Left lung (tissue), 14 donors: ENCODE measurements at places on chromosomes 1 and 21.
A peak's percentile ranks its signal among the peaks of the same experiment; 100 is the strongest.

DNA sequence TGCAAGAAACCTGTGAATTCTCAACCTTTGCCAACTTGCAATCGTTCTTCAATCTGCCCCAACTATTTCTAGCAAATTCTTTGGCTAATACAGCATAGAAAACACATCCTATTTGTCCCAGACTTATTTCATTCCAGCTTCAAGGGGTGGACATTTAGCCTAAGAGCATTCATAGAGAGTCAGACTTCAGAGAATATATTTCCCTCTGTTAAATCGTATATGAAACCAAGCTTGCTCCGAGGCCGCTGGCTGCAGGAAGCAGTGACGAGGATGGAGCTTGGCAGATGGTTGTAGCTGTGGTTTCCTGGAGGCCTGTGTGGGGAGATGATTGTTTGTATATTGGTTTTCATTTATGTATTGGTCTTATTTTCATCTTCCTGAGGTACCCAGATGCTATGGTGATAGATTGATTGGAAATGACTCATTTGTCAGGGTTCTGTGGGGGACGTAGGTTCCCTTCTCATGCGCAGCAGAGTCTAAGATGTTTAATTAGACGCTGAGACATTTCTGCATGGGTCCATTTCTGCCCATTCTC, 26.1 kb downstream of the MAN1C1 start:
- H3K27me3 ChIP-seq = no peaks in the 10 kb centered on the region
- no peaks in the 10 kb centered on the region for H3K4me1 ChIP-seq
- no peak overlapping the region for H3K27ac ChIP-seq
- H3K36me3 ChIP-seq = no peaks in the 10 kb centered on the region
- no peak overlapping the region for H3K4me3 ChIP-seq

DNA sequence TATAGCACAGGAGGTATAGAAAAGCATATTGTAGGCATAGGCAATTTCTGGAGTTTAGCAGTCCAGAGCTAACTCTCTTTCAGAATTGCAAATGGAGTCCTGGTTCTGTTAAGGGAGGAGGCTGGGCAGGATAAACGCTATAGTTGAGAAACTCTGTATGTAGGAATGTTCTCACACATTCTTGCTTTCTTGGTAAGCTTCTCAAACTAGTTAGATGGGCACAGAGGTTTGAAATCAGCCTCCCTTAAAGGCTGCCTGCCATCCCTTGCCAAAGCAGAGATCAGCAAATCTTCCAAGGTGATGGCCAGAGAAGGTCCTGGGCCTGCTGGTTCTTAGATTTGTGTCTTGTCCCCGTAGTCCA, 42.9 kb upstream of the TADA1 start:
- no peak overlapping the region for H3K4me3 ChIP-seq
- no peak overlapping the region for H3K27ac ChIP-seq
- peaks cover 10% of the 10 kb centered on the region for H3K4me1 ChIP-seq
- no peak for DNase-seq

DNA sequence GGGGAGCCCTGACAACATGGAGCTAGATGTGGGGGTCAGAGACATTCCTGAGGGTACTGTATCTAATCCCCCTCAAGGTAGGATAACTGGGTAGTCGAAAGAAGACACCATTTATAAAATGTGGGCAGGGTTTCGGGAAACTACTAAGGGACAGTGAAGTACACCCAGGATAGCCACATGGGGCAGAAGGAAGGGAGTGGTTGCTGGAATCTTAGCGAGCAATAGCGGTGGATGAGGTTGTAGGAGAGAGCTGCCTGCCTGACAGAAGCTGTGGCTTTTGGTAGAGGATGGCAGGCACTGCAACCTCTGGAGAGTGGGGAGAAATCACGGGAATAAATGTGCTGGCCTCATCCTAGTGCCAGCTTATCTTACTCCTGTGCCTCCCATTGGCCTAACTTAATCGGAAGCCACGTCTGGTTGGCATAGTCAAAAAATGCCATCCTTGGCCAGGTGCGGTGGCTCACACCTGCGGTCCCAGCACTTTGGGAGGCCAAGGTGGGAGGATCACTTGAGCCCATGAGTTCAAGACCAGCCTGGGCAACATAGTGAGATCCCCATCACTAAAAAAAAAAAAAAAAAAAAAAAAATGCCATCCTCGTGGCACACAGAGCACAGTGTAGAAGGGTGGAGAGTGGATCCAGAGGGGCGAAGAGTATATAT, 23.4 kb upstream of the MAPKAPK2 start:
- no peak for DNase-seq
- peaks cover 17% of the 10 kb centered on the region for H3K4me1 ChIP-seq
- no peaks in the 10 kb centered on the region for H3K36me3 ChIP-seq
- peaks cover 16% of the 10 kb centered on the region for H3K27me3 ChIP-seq
- H3K4me3 ChIP-seq = no peak overlapping the region

- no peaks in the 10 kb centered on the region for H3K4me1 ChIP-seq
- H3K4me3 ChIP-seq = no peak overlapping the region
- no peak overlapping the region for H3K27ac ChIP-seq
- H3K36me3 ChIP-seq = no peaks in the 10 kb centered on the region
Measured at GRCh38 chr1:177091040-177091439, 73.5 kb downstream of the ASTN1 start.

- no peaks in the 10 kb centered on the region for H3K36me3 ChIP-seq
- H3K4me3 ChIP-seq = no peak overlapping the region
- no peaks in the 10 kb centered on the region for H3K27me3 ChIP-seq
- peaks cover 57% of the 10 kb centered on the region for H3K4me1 ChIP-seq
- peak; percentile 76 for DNase-seq
Measured at GRCh38 chr21:45129189-45129923, 55.0 kb downstream of the ADARB1 start.

DNA sequence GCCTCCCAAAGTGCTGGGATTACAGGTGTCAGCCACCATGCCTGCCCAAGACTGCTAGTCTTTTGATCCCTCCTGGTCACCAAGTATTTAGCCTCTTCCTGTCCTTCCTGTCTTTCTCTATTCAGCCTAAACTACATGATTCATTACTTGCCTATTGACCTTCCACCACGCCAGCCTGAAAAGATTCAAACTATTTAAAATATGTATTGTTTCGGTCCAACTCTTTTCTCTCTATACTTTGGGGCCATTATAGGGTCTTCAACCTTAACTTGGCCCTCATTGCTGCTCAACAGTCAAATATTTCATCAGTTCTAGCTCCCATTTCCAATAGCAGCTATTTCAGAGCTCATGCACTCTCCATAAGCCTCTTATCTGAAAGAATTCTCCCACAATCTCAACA, 153.0 kb downstream of the TNFSF18 start:
- H3K4me1 ChIP-seq = peaks cover 5% of the 10 kb centered on the region
- no peak overlapping the region for H3K27ac ChIP-seq
- H3K27me3 ChIP-seq = no peaks in the 10 kb centered on the region

DNA sequence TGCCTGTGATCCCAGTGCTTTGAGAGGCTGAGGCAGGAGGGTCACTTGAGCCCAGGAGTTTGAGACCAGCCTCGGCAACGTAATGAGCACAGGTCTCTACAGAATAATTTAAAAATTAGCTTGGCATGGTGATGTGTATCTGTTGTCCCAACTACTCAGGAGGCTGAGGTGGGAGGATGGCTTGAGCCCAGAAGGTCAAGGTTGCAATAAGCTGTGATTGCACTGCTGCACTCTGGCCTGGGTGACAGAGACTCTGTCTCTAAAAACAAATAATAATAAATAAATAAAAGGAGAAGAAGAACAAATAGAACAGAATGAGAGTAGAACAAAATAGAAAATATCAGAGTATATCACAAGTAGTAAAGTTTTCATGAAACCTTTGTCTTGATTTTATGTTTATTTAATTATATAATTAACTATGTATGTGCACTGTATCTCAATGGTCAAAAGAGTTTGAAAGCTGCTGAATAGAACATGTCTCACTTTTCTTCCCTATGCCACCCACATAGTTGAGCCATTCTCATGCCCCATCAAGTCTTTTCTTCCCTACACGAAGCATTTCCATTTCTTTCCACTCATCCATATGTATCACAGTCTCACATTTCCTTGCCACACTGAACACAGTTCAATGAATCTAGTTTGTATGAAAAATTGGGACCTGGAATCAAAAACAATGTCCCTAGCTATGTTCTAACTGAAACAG, 22.9 kb upstream of the APOBEC4 start:
- H3K27ac ChIP-seq = no peak overlapping the region
- DNase-seq = no peak
- no peak overlapping the region for H3K4me3 ChIP-seq
- H3K4me1 ChIP-seq = no peaks in the 10 kb centered on the region
- H3K36me3 ChIP-seq = no peaks in the 10 kb centered on the region
- no peaks in the 10 kb centered on the region for H3K27me3 ChIP-seq

DNA sequence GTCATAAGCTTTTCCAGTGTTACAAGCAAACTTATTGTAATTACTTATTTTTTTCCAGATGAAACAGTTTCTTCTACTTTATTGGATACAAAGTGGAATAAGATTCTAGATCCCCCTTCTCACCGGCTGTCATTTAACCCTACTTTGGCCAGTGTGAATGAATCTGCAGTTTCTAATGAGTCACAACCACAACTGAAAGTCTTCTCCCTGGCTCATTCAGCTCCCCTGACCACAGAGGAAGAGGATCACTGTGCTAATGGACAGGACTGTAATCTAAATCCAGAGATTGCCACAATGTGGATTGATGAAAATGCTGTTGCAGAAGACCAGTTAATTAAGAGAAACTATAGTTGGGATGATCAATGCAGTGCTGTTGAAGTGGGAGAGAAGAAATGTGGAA, 95.5 kb downstream of the ZFYVE9 start:
- no peaks in the 10 kb centered on the region for H3K36me3 ChIP-seq
- peaks cover 60% of the 10 kb centered on the region for H3K27me3 ChIP-seq
- no peak for DNase-seq
- H3K4me3 ChIP-seq = no peak overlapping the region
- peaks cover 33% of the 10 kb centered on the region for H3K4me1 ChIP-seq

- no peaks in the 10 kb centered on the region for H3K27me3 ChIP-seq
- H3K27ac ChIP-seq = no peak overlapping the region
- H3K36me3 ChIP-seq = no peaks in the 10 kb centered on the region
Measured at GRCh38 chr1:235835226-235835625, 31.5 kb downstream of the LYST start.

GRCh38 chr1:109767637-109768334, 4.1 kb upstream of the EPS8L3 start:
- DNase-seq = peak; percentile 24
- no peaks in the 10 kb centered on the region for H3K36me3 ChIP-seq
- no peak overlapping the region for H3K27ac ChIP-seq
- H3K4me3 ChIP-seq = no peak overlapping the region
- no peaks in the 10 kb centered on the region for H3K27me3 ChIP-seq

DNA sequence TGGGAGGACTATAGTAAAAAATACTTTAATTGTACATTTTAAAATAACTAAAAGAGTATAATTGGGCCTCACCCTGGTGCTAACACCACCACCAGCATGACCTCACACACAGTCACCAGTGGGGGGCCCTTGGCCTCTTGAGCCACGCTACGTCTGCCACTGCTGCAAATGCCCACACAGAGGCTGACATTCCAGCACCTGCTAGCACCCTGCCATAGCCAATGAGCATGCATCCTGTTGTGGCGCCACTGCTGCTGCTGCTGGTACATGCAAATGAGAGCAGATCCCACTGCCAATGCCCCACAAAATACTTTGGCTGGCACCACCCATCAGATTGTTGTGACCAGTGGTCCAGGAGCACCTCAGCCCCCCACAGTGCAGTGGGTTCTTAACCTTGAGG, 31.5 kb upstream of the TNR start:
- DNase-seq = no peak
- no peak overlapping the region for H3K27ac ChIP-seq
- no peaks in the 10 kb centered on the region for H3K36me3 ChIP-seq
- H3K27me3 ChIP-seq = no peaks in the 10 kb centered on the region

- H3K27me3 ChIP-seq = no peaks in the 10 kb centered on the region
- no peak for DNase-seq
- H3K36me3 ChIP-seq = no peaks in the 10 kb centered on the region
- H3K27ac ChIP-seq = no peak overlapping the region
- no peaks in the 10 kb centered on the region for H3K4me1 ChIP-seq
- no peak overlapping the region for H3K4me3 ChIP-seq
Measured at GRCh38 chr1:81998165-81998564, 197.4 kb downstream of the ADGRL2 start.

GRCh38 chr1:19110257-19110927, 99.7 kb downstream of the UBR4 start:
- H3K4me1 ChIP-seq = no peaks in the 10 kb centered on the region
- no peaks in the 10 kb centered on the region for H3K27me3 ChIP-seq
- H3K4me3 ChIP-seq = no peak overlapping the region
- DNase-seq = no peak
- no peak overlapping the region for H3K27ac ChIP-seq

- no peaks in the 10 kb centered on the region for H3K36me3 ChIP-seq
- no peaks in the 10 kb centered on the region for H3K4me1 ChIP-seq
- no peak overlapping the region for H3K4me3 ChIP-seq
- no peaks in the 10 kb centered on the region for H3K27me3 ChIP-seq
- H3K27ac ChIP-seq = no peak overlapping the region
Measured at GRCh38 chr1:53089478-53090226, 27.6 kb downstream of the PODN start.

- no peak for DNase-seq
- H3K36me3 ChIP-seq = no peaks in the 10 kb centered on the region
- no peak overlapping the region for H3K4me3 ChIP-seq
- no peaks in the 10 kb centered on the region for H3K4me1 ChIP-seq
- H3K27ac ChIP-seq = no peak overlapping the region
Measured at GRCh38 chr1:158496374-158496773, 24.4 kb downstream of the OR10R2 start.

- no peak for DNase-seq
- no peaks in the 10 kb centered on the region for H3K27me3 ChIP-seq
- no peaks in the 10 kb centered on the region for H3K36me3 ChIP-seq
- no peak overlapping the region for H3K27ac ChIP-seq
Measured at GRCh38 chr1:48216313-48216712, 6.2 kb upstream of the SLC5A9 start.

- no peaks in the 10 kb centered on the region for H3K4me1 ChIP-seq
- no peak overlapping the region for H3K27ac ChIP-seq
- DNase-seq = no peak
- no peaks in the 10 kb centered on the region for H3K36me3 ChIP-seq
- no peaks in the 10 kb centered on the region for H3K27me3 ChIP-seq
- H3K4me3 ChIP-seq = no peak overlapping the region
Measured at GRCh38 chr1:219810451-219810850, 117.9 kb downstream of the SLC30A10 start.

GRCh38 chr21:33451634-33452071, 28.1 kb downstream of the TMEM50B start:
- H3K4me3 ChIP-seq = no peak overlapping the region
- H3K27ac ChIP-seq = no peak overlapping the region
- no peak for DNase-seq
- no peaks in the 10 kb centered on the region for H3K36me3 ChIP-seq
- no peaks in the 10 kb centered on the region for H3K4me1 ChIP-seq

GRCh38 chr1:51515982-51516648, 3.0 kb downstream of the EPS15 start:
- H3K27ac ChIP-seq = peak overlapping the region; percentile 11
- DNase-seq = no peak

- no peak overlapping the region for H3K27ac ChIP-seq
- H3K27me3 ChIP-seq = no peaks in the 10 kb centered on the region
- no peak overlapping the region for H3K4me3 ChIP-seq
Measured at GRCh38 chr1:207815913-207816291, 64.0 kb downstream of the CD46 start.
